ENCODE measurements at places on chromosomes 2 and 18. TPM values are rescaled to one million over a fixed set of nuclear protein-coding genes. Genes with fewer than 3 reads are reported as not detected.

- no peak for DNase-seq
These were observed 72.2 kb downstream of the ACVR1 start for GRCh38 chr2:157803952-157804351.

The SERPINB3 gene
- total RNA-seq, result not detected

The ABCG8 gene
- total RNA-seq, result not detected

- no peak for DNase-seq
These were observed 1.7 kb downstream of the TMBIM1 start for GRCh38 chr2:218290316-218291261.

The LAPTM4A gene
- 304 TPM for total RNA-seq

The MSTN gene
- total RNA-seq, result 0.13 TPM

DNA sequence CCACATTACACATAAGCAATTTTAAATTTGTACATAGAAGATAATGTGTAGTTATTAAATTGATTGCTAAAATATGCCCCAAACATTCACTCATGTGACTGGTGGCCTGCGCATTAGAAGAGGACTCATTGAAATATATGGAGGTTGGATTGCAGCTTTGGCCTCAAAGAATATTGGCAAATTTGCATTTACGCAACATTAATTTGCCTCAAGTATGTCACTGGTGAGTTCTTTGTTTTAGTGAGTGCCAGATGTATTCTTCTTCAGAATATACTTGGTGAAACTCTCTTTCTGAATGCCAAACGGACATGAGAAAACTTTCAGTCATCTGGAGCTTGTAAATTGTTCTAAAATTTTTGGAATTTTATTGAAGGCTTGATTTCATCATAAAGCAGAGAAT lies 5.9 kb upstream of the EFEMP1 start:
- no peak for DNase-seq

The CHCHD5 gene
- total RNA-seq, result 14.2 TPM

DNA sequence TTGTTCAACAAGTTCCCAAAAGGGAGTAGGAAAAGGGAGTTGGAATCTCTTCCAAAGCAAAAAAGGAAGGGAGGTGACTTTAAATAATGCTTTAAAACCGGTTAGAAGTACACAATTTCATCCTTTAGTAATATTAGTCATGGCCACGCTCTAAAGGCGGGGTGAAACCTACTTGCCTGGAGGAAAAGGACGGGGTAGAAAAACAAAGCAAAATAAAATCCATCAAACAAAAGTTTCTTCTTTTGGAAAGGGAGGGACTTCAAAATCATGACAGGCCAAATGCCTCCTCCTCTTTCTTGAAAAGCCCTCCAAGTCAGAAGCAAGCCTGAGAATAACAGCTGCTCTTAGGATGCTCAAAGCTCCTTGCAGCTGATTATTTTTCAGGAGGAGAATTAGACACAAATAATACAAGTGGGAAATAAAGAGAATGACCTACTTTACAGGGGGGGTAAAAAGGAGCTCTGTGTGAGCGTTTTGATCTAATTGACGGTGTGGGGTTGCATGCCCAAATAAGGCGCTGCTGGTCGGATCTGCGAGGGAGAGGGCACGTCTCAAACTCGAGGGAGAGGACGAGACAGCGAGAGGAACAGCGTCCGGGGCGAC lies 1.8 kb upstream of the NPAS2 start:
- no peak for DNase-seq

DNA sequence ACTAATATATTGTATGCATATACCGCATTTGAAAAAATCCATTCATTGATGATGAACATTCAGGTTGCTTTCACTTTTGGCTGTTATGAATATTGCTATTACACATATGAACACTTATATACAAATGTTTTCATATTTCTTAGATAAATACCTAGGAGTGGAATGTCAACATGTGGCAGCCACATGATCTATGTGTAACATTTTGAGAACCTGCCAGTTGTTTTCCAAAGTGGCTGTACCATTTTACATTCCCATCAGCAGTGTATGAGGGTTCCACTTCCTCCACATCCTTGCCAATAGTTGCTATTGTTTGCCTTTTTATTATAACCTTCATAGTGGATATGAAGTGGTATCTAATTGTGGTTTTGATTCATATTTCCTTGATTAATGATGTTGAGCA lies 40.5 kb downstream of the CCDC85A start:
- no peak for DNase-seq

The NETO1 gene
- not detected for total RNA-seq

The AFF3 gene
- 40.8 TPM for total RNA-seq

The CKAP2L gene
- total RNA-seq, result 1.4 TPM
